ENCODE measurements at places on chromosomes 6 and 20. TPM values are rescaled to one million over a fixed set of nuclear protein-coding genes. Genes with fewer than 3 reads are reported as not detected.
A peak's percentile ranks its signal among the peaks of the same experiment; 100 is the strongest.

DNA sequence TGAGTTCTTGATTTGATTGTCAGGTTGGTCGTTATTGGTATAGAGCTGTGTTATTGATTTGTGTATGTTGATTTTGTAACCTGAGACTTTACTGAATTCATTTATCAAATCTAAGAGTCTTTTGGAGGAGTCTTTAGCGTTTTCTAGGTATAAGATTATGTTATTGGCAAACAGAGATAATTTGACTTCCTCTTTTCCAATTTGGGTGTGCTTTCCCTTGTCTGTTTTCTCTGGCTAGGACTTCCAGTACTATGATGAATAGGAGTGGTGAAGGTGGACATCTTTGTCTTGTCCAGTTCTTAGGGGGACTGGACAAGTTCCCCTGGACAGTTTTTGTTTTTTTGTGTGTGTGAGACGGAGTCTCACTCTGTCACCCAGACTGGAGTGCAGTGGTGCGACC lies 17.4 kb downstream of the HLA-DOA start:
- no peak for DNase-seq

DNA sequence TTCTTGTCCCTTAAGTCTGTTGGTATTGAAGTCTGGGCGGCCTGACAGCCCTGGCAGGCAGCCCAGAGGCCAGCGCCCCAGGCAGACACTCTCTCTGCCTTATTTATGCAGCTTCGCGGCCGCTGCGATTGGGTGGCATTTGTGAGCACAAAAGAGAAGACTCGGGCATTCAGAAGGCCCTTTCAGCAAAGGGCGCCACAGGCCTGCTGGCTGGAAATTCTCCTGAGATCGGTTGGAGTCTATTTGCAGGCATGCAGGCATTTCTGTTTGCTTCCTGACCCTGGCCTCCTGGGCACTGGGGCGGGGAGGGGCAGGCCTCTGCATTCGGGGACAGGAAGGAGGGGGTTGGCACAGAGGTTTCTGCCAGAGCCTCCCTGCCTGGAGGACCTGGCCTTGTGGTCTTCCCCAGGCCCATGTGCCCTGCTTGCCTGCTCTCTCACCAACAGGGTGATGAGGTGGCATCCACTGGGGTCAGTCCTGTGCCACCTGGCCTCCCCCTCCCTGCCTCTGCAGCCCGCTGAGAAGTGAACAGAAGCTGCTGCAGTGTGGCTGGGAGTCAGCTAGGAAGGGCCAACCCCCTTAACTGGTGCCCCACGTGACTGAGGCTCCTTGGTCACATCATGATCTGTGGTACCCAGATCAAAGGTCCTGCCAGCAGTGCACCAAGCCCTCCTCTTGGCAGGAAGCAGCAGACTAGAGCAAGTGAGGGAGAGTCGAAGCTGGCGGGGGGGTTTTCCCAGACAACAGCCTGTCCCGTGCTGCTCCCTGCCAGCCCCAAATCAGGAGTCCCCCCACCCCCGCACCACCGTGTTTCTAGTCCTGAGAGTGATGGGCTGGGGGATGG lies 16.6 kb upstream of the CCDC167 start:
- no peak for DNase-seq

DNA sequence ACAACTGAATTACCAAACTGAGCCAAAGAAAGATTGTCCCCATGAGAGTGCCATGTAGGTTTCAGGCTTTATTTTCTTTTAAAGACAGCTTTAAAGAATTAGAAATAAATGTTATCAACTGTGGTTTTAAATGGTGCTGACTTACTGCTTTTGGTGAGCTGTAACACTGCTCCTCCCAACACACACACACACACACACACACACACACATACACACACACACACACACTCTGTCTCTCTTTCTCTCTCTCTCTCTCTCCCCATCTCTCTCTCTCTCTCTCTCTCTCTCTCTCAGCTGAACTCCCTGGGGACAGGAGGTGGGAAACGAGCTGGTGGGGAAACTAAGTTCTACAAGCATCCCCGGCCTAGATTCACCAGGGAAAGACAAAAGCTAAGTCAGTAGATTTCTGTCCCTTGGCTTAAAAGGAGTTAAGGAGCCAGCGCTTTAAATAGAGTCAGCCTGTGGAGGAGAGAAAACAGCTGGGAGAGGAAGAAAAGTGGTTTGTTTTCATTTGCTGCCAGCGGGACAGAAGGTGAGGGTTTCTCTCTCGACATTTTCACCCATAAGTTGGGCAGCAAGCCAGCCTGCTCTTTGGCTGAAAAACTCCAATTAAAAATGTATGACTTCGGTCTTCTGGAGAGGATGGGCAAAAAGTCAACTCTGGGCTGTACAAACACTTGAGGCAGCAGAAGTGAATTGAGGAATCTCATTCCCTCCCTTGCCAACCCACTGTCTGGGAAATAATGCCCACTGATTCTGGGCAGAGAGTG lies 27.4 kb downstream of the CBLN4 start:
- DNase-seq = no peak

DNA sequence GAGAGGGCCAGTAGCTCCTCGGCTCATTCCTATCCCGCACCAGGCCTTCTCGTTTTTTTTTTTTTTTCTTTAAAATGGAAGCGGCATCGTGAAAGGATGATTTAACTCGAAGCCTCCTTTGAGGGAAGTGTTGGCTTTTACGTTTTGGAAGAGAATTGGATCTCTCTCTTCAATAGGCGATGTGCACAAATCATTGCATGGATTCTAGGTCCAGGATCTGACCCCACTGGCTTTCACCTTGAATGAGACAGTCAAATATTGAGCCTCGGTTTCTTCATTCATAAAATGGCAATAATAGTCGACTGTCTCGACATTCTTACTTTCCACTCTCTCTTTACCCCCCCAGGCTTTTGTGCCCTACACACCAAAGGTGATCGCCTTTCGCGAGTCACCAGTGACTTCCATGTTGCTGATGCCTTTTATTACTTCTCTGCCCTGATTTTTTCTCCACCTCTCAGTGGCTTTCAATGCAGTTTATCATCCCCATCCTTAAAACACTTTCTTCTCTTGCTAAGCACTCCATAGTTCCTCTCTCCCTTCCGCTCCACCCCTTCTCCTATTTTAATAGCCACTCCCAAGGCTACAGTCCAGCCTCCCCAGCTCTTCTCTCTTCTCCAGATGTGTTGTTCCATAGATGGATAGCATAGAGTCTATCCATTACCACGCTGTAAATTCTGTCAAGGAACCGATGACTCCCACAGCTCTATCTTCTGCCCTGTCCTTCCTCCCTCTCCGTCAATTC lies 473 bp upstream of the DTNBP1 start:
- no peak for DNase-seq

- DNase-seq = no peak
These were observed 482.7 kb upstream of the JARID2 start for GRCh38 chr6:14763139-14763538.

GRCh38 chr6:41171908-41172307 lies 9.0 kb upstream of the TREM2 start:
- no peak for DNase-seq

DNA sequence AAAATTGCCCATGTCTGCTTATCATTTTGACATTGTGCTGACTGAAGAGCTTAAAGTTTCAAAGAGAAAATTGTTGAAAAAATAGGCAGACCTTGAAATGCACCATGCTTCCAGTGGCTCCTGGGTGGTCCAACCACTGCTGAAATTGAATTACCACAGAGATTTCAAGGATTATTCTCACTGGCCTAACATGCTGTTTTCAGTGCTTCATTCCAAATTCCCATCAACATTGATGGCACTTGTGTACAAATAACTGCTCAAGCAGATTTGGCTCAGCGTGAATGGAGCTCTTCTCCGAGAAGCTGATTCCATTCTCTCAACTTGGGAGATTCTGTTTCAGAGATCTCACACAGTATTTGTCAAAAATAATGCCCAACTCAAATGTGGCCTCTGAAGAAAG lies 75.5 kb downstream of the LAMA4 start:
- DNase-seq = no peak

GRCh38 chr20:2544211-2544610 lies 7.8 kb downstream of the TMC2 start:
- DNase-seq = no peak

DNA sequence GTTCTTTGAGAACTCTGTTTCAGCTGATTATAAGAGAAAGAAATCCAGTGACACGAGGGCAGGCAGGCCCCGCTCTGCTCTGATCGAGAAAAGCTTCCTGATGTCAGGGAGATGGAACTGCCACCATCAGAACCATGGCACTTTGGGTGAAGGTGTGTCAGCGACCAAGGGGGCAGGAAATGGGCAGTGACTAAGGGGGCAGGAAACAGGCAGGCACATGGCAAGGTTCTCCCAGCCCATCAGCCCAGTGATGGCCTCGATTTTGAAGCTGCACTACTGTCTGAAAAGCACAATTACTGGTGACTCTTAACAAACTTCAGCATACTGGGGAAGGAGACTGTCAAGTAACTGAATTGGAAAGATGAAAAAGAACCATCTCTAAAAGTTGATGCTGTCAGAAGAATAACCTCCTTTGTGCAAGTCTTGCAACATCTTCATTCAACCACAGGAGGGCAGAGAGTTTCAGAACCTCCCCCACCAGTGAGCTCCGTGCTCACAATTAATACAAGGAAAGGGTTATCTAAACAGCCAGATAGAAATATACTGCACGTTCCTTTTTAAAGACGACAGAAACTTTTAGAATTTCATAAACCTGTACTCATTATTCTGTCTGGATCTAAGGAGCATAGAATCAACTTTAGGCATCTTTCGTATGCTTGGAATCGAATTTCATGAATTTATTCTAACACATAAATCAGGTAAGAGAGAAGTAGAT lies 39.1 kb downstream of the TMX4 start:
- peak; percentile 8 for DNase-seq

GRCh38 chr6:89007209-89008000 lies 44.0 kb upstream of the RNGTT start:
- no peak for DNase-seq

DNA sequence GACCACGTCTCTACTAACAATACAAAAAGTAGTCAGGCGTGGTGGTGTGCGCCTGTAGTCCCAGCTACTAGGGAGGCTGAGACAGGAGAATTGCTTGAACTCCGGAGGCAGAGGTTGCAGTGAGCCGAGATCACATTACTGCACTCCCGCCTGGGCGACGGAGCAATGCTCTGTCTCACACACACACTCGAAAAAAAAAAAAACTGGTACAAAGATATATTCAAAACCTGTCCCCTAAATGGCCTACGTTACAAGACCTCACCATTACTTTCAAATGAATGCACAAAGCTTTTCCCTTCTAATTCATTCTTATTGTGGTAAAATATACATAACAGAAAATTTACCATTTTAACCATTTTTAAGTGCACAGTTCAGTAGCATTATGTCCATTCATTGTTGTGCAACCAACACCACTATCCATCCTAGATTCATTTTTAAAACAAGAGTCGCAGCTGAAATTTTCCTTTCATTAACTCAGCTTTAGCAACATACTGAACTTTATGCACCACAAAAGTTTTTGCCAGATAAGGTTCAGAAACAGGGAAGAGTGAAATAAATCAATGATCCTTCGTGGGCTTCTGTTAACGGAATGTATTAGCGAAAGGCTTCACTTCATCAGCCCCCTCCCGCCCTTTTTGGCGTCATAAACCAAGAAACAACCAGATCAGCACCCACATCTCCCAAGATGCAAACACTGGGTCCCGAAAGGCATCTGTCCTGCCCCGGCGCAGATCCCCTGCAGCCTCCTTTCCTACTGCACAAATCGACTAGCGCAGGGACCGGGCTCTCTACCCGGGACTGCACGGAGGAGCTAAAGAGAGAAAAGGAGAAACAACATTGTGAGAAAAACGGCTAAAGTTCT lies 825 bp upstream of the FAM135A start:
- DNase-seq = no peak

DNA sequence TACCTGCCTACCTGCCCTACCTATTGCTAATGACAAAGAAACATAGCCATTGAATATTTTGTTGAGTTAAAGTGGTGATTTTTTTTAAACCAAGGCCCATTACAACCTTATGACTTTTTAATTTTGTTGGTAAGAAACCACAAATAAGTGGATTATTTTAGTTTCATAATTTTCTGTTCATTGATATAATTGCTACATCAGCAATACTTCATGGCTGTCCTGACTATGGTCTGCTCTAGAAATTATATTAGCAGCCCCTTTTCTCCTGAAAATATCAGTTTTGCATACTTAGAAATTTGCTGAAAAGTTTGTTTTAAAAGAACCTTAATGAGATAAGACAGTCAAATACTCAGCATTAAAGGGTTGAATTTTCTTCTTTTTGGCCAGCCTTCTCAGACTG lies 106.5 kb downstream of the HIVEP1 start:
- no peak for DNase-seq

GRCh38 chr6:26194329-26194701 lies 107.1 kb downstream of the HFE start:
- no peak for DNase-seq

GRCh38 chr6:17096096-17096495 lies 5.8 kb upstream of the STMND1 start:
- DNase-seq = no peak

GRCh38 chr6:2203264-2203663 lies 42.1 kb downstream of the GMDS start:
- DNase-seq = no peak

DNA sequence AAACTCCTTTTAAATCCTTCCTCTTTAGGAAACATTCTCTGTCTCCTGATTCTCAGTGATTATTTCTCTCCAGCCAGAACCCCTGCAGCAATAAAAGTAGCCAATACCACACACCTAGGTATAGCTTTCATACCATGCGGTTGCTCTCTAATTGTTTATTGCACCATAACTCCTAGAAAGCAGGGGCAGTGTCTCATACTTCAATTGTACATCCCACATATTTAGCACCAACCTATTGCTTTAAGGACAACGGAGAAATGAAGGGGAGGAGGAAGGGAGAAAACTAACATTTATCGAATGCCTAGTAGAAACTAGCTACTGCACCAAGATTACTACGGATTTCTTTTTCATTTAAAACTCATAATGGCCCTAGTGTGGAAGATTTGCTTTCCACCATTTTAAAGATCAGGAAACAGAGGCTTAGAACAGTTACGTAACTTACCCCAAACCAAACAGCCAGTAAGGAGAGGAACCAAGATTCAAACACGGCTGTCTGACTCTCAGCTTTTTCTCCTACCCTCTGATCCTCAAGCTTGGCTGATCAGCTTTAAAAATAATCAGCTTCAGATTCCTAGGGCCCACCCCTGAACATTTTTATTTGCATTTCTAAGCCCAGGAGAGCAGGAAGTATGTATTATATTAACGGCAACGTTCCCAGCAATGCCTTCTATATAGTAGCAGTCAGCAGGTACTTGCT lies 43.4 kb upstream of the ATXN1 start:
- DNase-seq = no peak

The PTK6 gene
- polyA plus RNA-seq = 1.4 TPM

The ARMC12 gene
- polyA plus RNA-seq = 0.42 TPM

The RBL1 gene
- polyA plus RNA-seq = 13.5 TPM

The NRN1 gene
- 4.9 TPM for polyA plus RNA-seq

The DOP1A gene
- polyA plus RNA-seq = 36.2 TPM

The LY6G6D gene
- polyA plus RNA-seq = not detected

The ESR1 gene
- 1.0 TPM for polyA plus RNA-seq
